Stimulated activated CD4-positive, alpha-beta T cell treated with anti-CD3 and anti-CD28 coated beads, Interleukin-2, amount 100 ng/mL, for 24 hours (primary cell): ENCODE measurements at places on chromosomes 16 and 17.

GRCh38 chr17:50101346-50102163 lies 6.4 kb downstream of the PDK2 start:
- no peak for DNase-seq

DNA sequence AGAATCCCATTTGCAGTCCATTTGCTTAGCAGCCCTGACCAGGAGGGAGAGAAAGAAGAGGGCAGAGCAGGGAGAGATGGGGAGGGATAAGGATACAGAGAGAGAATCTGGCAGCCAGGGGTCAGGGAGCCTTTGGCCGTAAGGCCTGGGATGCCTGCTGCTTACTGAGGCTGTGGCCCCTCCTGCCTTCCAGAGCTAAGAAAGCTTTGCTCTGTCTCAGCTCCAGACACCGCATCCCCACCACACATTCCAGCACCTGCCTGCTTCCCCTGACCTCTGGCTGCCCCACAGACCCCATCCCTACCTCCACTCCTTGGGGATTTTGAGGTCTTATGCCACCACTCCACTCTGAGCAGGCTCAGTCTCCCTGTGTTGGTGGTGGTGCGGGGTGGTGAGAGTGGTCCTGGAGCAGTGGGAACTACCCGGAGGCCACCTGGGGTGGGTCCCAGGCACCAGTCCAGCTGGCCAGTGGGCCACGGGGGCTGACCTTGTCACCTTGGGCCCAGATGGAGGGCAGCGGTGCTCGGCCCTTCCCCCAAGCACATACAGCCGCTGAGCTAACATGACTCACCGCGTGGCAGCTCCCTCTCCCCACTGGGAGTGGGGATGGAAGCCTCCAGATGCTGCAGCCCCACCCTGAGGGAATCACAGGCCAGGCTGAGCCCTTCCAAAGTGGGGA lies 58.3 kb downstream of the RAI1 start:
- DNase-seq, result no peak

- no peak for DNase-seq
Measured at GRCh38 chr16:89744813-89745212, 23.5 kb downstream of the ZNF276 start.

DNA sequence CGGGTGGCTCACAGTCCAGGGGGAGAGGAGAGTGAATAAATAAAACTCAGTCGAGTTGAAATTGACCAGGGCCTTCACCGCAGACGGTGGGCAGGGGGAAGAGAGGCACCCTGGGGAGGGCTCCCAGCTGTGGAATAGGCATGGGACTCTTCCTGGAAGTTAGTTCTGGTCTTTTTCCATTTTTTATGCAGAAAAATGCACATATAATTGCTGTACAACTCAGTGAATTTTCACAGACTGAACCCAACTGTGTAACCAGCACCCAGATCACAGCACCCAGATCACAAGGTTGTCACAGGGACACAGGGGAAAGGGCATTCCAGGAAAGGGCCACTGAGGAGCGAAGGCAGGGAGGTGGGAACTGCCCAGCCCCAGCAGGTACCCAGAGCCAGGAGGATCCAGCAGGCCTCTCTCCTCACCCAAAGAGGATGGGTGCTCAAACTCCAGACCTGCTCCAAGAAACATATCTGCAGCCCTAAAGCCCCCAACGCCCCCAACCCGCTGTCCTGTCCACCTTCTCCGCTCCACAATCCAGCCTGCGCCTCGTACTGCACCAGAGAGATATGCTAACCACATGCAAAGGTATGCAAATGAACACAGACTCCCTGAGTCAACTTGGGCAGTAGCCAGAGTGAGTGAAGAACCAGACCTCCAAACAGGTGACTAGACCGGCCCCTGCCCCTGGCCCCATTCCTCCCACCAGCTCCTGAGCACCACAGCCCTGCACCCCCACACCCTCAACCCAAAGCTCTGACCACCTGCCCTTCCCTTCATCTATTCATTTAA lies 29.1 kb upstream of the EIF1 start:
- DNase-seq, result no peak

DNA sequence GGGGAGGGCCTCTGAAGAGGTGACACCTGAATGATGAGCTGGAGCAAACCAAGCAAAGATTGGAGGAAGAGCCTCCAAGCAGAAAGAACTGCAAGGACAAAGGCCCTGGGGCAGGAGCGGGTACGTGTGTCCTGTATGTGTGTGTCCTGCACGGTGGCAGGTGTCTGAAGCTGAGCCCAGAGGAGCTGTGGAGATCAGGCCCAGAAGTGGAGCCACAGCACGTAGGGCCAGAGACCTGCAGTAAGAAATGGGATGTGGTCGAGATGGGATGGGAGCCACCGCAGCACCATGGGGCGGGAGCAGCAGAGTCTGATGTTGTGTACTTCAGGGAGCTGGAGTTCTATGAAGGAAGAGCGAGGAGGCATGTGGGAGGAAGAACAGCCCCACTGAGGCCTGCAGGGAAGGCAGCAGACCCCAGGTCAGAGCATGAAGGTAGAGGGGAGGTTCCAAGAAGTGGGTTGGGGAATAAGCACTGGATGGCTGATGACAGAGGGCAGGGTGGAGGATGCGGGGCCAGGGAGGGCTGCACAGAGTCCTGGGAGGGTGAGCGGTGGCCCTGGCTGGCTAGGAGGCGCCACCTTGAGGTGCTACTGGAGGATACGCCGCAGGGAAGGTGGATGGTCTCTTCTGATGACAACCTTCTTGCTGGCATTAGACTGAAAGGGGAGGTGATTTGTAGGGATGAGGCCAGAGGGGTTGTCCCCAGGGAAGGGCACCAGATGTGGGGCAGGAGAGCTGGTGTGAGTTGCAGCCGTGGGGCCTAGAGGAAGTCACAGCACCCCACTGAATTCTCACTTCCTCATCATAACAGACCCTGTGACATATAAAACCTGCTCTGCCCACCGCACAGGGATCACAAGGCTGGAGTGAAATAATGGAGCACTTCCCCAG lies 10.6 kb upstream of the CETP start:
- peak; percentile 70 for DNase-seq

DNA sequence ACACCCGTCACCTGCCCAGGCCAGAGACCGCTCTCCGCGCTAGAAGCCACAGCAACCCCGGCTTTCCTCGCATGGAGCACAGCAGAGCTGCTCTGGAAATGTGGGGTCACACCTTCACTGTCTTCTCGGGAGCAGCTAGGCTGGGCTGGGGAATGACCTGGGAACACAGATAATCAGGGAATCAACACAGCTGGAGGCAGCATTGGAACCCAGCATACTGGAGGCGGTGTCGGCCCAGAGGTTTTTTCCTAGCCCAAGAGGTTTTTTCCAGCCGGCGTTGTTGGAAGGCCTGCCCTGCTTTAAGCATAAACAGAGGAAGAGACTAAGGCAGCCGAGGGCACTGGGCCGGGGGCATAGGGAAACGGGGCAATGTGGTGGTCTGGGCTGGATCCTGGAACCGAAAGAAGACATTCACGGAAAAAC lies 791 bp upstream of the PLD6 start:
- no peak for DNase-seq

DNA sequence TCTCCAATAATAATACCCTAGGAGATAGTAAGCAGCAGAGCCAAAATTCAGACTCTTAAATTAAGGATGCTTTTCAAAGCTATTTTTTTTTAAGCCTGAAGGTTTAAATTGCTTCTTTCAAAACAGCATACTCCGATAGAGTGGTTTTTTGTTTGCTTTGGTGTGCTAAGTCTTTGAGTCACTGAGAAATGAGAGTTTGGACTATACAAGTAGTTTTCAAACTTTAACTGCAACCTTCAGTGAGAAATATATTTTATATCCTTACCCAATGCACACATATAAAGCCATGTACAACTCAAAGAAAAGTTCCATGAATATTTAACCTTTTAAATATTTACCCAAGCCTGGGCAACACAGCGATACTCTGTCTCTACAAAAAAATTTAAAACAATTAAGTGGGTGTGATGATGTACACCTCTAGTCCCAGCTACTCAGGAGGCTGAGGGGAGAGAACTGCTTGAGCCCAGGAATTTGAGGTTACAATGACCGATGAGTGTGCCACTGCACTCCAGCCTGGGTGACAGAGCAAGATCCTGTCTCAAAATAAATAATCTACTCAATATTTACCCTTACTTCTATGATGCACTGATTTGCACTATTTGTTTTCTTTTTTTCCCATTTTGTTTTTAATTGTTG lies 19.2 kb downstream of the DCUN1D3 start:
- no peak for DNase-seq

- DNase-seq, result no peak
Measured at GRCh38 chr17:15354256-15354655, 12.9 kb upstream of the TEKT3 start.

DNA sequence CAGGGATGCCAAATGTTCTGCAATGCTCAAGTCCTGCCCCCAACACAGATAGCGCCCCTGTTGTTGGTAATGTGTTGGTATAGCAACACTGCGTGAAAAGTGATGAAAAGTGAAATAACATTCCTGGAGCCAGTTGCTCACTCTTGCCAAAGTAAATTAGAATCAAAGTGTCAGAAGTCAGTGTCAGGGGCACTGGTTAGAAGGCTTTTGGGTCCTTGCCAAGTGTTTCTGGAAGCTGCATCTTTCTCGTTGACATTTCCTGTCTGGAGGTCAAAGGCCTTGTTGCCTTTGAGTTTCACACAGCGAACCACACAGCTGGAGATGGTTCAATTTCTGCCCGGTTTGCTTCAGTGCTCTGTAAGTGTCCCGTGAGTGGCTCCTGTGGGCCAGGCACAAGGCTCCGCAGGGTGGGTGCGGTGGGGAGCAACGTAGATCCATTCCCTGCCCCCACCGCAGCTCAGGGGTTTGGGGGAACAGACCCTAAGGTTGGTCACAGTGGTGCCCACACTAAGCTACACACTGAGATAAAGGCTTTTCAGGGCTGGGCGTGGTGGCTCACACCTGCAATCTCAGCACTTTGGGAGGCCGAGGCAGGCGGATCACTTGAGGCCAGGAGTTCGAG lies 3.6 kb upstream of the SLC16A5 start:
- no peak for DNase-seq

GRCh38 chr16:9970796-9971195 lies 211.4 kb downstream of the GRIN2A start:
- no peak for DNase-seq

DNA sequence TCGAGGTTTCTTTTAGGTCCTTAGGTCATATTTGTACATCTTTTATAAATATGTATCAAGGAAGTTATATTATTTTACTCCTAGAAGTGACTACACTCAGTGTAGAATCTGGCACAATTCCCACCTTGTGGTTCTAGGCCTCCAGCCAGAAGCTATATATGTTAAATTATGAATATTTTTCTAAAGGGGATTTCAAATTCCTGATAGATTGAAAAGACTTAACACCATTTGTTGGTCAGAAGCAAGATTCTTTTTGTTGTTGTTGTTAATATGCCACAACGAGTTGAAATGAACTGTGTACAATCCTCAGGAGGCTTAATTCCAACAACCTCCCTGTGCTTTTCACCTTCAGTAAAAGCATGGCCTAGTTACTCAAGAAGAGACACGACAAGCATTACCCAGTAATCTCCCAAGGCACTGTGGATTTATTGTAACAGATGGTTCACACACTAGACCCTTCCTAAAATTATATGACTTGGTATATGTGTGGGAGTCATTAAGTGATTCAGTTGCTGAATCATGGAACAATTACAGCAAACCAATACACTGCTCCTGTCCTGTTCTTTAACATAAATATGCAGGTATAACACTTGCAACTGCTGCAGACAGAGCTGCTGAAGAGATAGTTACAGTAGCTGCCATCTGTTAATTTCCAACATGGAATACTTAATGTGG lies 964.4 kb upstream of the GOT2 start:
- DNase-seq, result no peak

DNA sequence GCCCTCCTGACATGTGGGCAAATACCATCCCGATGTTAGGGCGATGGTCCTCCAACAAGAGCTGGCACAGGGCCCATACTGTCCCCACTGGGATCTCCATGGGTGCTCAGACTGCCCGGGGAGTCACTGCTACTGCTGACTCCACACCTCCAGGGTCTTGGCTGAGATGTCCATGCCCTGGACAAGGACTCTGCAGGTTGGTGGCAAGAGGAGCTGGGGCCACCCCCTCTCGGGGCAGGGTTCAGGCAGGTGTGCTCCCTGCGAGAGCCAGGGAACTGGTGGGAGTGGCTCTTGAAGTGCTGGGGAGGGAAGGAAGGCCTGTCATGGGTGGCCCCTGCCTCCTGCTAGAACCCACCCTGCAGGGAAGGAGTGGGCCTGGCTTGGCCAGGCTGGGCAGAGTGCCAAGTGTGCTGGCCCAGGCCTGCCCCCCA lies 6.4 kb downstream of the CASKIN2 start:
- DNase-seq, result no peak

DNA sequence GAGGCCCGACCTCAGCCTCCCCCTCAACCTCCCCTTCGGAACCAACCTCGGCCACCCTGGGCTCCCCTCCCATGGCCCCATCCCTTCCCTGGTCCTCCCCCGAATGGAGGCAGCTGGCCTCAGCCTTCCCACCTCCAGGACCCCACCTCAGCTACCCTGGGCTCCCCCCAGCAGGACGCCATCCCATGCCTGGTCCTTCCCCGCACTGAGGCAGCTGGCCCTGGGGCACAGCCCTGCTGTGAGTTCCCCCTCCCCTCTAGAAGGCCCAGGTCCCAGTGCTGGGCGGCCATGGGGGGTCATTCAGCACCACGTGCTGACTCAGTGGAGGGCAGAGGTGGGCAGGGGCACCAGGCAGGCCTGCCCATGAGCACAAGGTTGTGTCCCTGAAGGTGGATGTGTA lies 28.9 kb upstream of the PVALEF start:
- DNase-seq, result no peak

GRCh38 chr17:81641825-81642489 lies 5.0 kb downstream of the TSPAN10 start:
- DNase-seq, result no peak

GRCh38 chr17:327971-328370 lies 24.6 kb downstream of the RPH3AL start:
- DNase-seq, result no peak

- no peak for DNase-seq
Measured at GRCh38 chr17:43759836-43760235, 1.2 kb upstream of the SOST start.

GRCh38 chr17:40931311-40931710 lies 6.1 kb downstream of the KRT23 start:
- no peak for DNase-seq

DNA sequence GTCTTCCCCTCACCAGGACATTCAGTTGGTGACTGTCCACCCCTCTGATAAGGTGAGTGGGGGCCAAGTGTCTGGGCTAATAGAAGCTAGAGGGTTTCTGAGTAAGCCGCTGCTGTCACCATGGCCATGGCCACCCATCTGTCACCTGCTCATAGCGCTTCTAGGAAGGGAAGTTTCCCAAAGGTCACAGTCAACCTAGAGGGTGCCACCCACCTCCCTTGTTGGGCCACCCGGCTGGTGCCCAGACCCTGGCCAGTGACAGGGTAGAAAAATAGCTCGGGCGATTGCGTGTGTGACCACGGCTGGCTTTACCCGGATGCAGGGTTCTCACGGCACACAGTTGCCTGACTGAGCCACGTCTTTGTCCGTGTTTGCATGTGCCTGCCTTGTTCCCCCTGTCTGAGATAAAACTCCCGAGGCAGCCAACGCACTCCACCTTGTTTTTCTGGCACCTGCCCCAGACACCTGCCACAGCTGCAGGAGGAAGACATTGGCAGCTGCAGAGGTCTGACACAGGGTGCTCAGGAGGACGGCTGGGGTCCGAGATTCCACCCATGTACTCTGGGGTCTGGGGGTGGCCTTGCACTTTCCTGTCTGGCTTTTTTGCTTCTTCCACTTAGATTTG lies 809 bp downstream of the PIRT start:
- DNase-seq, result no peak
